ENCODE measurements at places on chromosomes 13 and 19. TPM values are rescaled to one million over a fixed set of nuclear protein-coding genes. Genes with fewer than 3 reads are reported as not detected.
A peak's percentile ranks its signal among the peaks of the same experiment; 100 is the strongest.

The CEACAM6 gene
- 3.0 TPM for total RNA-seq

The KANK3 gene
- total RNA-seq = 9.1 TPM

The KLK10 gene
- not detected for total RNA-seq

GRCh38 chr13:47843005-47843404 is 158.1 kb downstream of the SUCLA2 start:
- no peaks in the 10 kb centered on the region for H3K36me3 ChIP-seq
- no peaks in the 10 kb centered on the region for H3K4me1 ChIP-seq
- DNase-seq = no peak
- no peak overlapping the region for H3K4me3 ChIP-seq
- H3K27ac ChIP-seq = no peak overlapping the region

DNA sequence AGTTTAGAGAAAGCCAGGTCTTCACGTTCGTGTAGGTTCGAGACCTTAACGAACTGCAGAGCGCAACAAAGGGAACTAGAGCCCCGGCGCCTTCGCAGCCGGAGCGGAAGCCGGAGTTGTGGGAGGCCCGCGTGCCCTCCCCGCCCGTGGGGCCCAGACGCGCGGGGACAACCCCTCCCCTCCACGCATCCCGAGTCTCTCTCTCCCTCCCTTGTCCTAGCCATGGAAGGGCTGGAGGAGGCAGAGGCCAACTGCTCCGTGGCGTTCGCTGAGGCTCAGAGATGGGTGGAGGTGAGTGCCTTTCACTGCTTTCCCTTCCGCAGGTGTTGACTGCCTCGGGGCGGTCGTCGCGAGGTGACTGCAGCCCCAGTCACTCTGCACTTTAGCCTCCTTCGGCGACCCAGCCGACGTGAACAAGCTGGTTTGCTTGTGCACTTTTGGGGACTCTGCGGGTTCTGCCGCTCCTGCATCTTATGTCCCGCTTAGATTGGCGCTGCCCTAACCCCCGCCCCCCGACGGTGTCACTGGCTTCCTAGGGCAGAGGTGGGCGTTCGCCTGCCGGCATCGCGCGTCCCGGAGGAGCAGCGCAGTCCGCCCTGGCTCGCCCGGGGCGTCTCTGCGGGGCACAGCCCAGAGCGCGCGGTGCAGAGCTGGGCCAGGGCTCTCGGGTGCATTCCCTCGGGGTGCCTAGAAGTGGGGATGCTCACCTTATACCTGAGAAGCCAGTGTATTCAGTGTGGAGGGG is 478 bp downstream of the LMO7 start:
- H3K36me3 ChIP-seq = no peaks in the 10 kb centered on the region
- peak; percentile 29 for DNase-seq
- peak overlapping the region; percentile 48 for H3K4me3 ChIP-seq
- peaks cover 18% of the 10 kb centered on the region for H3K4me1 ChIP-seq
- H3K27ac ChIP-seq = peak overlapping the region; percentile 84
- H3K27me3 ChIP-seq = no peaks in the 10 kb centered on the region

The FUT6 gene
- total RNA-seq = 12.2 TPM

The OR10H1 gene
- not detected for total RNA-seq

- DNase-seq = no peak
- H3K27ac ChIP-seq = no peak overlapping the region
- no peak overlapping the region for H3K4me3 ChIP-seq
- no peaks in the 10 kb centered on the region for H3K27me3 ChIP-seq
- no peaks in the 10 kb centered on the region for H3K4me1 ChIP-seq
Measured at GRCh38 chr13:82993417-82993816, 888.9 kb downstream of the SLITRK1 start.

Measured in body of pancreas (tissue), 4 donors.